ENCODE measurements at places on chromosomes 7 and 10.

DNA sequence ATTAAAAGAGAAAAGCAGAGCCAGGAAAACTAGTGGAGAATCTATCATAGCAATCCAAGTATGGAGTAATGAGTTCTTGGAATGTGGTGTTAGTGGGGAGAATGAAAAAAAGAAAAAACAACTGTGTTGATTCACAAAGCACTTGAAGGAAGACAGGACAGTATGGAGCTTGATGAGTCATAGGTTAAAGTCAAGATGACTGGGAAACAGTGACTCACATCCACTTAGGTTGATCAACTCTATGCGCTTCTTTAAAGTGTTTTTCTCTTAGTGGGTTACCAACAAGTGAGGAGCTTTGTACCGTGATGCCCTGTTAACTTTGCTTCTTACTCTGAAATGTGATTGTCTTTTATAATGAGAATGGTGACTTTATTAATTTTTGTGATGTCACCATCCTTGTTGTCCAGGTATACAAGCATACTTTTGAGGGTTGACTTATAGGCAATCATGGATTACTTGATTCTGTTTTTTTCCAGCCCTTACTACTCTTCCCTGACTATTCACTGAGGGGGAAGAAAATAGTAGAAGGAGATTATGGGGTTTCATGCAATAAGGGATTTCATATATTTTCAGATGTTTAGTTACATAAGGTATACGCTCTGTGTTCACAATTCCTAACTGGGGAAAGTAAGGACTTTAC, 32.1 kb upstream of the MDFIC start:
- peak; percentile 2 for DNase-seq

- DNase-seq: no peak
These were observed 721.9 kb downstream of the TNS3 start for GRCh38 chr7:46859963-46860475.

DNA sequence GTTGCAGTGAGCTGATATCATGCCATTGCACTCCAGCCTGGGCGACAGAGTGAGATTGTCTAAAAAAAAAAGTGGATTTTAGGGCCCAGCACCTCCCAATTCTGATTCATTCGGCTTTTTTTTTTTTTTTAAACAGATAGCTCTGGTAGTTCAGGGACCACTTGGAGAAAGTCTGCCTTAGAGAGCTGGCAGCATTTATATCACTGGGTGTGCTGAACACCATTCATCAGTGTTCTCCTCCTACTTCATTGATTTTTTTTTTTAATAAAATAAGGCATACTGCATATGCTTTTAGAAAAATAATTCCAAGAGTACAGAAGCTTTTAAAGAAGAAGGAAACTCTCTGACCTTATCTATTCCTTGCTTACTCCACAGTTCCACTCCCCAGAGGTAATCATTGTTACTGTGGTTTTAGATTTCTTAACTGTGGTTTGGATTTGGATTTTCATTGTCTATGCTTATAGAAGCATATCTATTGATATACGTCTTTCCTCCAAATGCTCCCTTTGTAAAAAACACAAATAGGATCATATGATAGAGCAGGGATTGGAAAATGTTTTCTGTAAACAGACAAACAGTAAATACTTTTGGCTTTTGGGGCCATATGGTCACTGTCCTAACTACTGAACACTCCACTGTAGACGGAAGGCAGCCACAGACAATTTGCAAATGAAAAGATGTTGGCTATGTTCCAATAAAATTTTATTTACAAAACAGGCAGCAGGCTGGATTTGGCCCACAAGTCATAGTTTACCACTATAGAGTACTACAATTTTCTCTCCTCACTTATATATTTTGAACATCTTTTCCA, 21.1 kb upstream of the SAR1A start:
- no peak for DNase-seq

DNA sequence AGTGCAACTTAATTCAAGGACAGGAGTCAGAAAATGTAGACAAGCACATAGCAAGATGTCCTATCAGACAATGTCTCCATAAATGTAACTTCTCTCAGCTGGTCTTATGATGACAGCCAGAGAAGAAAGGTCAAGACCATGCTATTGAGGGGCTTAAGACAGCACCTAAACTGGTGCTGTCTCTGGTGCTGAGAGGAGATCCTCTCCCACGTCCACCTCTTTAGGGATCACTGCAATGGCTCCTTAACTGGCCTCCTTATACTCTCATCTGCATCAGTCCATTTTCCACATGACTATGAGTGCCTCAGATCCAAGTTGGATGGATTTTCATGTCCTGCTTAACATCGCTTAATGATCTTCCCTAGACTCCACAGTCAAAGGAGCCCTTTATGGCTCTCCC, 210.6 kb downstream of the ARL4A start:
- DNase-seq: no peak

DNA sequence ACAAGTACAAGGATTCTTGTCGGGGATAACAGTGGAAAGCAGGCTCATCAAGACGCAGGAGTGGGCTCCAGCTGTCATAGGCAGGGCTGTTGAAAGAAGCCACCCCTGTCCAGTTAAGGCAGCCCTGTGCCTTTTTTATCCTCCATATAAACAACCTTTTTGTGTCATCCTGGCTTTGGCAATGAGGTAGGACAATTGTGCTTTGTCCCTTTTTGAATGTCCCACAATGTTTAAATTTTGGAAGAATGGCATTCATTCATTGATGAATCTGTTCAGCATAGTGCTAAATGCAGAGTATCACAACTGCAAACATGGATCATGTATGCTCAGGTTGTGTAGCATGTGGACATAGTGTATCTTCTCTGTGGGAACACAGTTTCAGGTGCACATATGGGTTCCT, 66.7 kb downstream of the UBE3C start:
- no peak for DNase-seq

GRCh38 chr7:64871761-64872160, 31.3 kb upstream of the ZNF273 start:
- DNase-seq: no peak

- DNase-seq: no peak
These were observed 75.4 kb upstream of the PDSS1 start for GRCh38 chr10:26621889-26622711.

GRCh38 chr7:95927756-95928155, 155.4 kb downstream of the DYNC1I1 start:
- DNase-seq: no peak
